ENCODE measurements at places on chromosomes 6 and 20.

- DNase-seq = no peak
Observed at GRCh38 chr20:2006452-2007361, 12.8 kb upstream of the PDYN start.

GRCh38 chr20:7226156-7226555 is 458.7 kb downstream of the BMP2 start:
- no peak for DNase-seq

GRCh38 chr6:134584847-134585516 is 267.1 kb upstream of the SGK1 start:
- no peak for DNase-seq

DNA sequence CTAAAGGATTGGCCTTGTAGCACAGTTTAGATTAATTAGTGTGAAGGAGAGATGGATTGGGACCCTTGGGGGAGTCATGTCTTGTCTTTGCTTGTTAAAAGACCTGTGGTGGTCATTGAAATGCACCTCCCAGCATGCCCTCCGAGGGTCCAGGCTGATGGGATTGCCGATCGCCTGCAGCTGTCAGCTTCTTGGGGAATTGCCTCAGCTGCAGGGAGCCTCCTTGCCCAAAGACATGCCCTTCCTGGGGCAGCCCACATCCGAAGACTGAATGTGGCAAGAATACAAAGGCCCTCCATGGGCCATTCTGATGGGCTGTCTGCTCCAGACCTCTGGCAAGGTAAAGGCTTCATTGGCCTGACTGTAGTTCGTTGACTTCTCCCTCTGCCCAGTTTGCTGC is 150.7 kb downstream of the FARS2 start:
- no peak for DNase-seq

- no peak for DNase-seq
Observed at GRCh38 chr6:169046483-169047192, 207.0 kb downstream of the THBS2 start.

GRCh38 chr6:156175971-156176421 is 601.2 kb upstream of the ARID1B start:
- no peak for DNase-seq

DNA sequence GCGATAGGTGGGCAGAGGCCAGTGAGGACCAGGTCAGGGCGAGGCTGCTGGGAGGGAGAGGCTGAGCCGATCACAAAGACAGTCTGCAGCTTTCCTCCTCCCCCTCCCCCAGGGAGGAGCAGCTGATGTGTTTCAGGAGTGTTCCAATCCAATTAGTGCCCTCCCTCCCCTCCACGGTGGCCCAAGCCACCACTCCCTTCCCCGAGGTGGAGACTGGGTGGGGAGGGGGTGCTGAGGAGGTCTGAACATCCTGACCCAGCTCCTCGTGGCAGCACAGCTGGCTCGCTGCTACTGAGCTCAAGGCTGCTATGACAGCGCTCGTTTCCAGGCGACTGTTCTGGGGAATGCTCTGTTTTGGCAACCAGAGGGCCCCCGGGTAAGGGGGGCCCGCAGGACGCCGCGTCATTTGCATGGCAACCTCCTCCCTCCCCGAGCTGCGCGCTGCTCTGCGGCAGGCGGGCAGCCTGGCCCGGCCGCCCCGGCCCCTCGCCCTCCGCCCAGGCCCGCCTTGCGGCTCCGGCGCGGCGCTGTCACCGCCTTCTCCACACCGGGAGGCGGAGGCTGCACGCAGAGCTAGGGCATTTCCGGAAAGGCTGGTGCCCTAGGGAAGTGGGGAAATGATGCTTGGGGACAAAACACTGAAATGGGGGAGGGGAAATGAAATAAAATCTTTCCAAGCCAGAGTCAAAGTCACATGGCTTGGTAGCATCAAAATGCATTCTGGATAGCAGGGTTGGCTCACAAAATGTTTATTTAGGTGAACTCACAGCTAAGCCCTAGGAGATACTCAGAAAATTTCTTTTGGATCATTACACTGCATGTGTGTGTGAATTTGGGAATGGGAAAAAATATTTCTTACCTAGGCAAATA is 67.4 kb upstream of the PIM1 start:
- peak; percentile 47 for DNase-seq

DNA sequence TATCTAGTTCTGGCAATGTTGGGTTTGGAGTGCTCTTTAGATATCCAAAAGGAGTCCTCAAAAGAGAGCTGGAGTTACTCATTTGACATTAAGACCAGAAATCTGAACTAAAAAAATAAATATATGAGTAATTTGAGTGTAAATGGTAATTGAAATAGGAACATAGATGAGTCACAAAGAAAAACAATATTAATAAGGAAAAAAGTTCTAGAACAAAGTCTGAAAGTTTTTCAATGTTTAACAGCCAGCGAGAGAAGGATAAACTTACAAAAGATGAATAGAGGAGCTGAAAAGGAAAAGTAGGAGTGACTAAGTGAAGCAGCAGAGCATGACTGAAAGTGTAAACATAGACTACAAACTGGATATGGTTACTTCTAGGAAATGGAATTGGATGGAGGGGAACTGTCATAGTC is 46.8 kb downstream of the EPM2A start:
- DNase-seq = no peak

- DNase-seq = no peak
Observed at GRCh38 chr20:2807019-2807418, 6.6 kb upstream of the CPXM1 start.

- DNase-seq = no peak
Observed at GRCh38 chr20:34062570-34063482, 49.2 kb downstream of the EIF2S2 start.

- no peak for DNase-seq
Observed at GRCh38 chr20:40600441-40601219, 88.4 kb downstream of the MAFB start.

GRCh38 chr6:144893680-144894151 is 608.6 kb downstream of the UTRN start:
- DNase-seq = no peak

DNA sequence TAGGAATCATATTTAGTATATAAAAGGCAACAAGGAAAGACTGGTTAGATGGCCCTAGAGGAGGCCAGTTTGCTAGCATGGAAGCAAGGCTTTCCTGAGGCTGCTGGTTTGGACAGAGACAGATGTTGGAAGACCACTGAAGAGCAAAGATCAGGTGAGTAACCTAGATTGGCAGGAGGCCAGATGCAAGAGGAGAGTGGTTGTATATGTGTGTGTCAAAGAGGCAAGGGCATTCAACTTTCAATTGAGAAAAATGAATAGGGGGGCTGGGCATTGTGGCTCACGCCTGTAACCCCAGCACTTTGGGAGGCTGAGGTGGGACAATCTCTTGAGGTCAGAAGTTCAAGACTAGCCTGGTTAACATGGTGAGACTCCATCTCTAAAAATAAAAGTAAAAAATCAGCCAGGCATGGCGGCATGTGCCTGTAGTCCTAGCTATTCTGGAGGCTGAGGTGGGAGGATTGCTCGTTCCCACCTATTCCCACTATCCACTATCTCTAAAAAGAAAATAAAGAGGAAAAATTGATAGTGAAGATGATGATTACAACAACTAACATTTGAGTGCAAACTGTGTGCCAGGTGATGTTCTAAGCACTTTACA is 79.8 kb downstream of the PRDM1 start:
- DNase-seq = no peak

DNA sequence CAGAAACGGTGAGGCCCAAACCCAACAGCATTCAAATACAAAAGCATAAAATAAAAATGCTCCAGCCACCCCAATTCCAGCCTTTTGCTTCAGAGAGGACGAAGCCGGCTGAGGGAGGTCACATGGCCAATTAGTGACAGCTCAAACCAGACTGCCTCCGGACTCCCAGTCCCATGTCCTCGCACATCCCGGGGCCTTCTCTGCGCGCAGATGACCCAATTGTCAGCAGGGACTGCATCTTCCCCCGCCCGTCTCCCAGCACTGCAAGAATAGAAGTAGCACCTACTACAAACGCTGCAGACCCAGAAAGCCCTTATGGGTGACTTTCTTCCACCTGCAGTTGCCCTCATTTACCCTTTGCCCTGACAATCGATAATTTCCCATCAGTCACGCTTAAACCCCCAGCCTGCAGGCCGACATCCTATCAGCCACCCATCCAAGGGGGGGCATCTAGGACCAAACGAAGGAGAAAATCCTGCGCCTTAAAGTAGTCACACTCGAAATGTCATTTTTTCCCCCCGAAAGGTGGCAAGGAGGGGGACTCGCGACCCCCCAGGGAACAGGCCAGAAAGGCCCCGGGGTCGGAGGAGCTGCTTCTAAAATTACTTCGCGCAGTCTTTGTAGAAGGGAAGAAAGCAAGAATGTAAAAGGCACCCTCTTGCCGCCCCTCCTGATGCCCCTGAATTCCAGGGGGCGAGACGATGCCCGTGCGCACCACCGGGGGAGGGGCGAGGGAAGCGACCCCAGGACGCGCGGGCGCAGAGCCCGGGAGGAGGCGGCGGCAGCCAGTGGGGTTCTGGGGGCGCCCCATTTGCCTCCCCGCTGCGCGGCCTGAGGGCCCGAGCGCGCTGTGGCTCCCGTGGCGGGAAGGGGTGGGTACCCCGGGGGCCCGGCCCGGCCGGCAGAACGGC is 792 bp downstream of the SLC23A2 start:
- DNase-seq = peak; percentile 5

- DNase-seq = no peak
Observed at GRCh38 chr6:158165919-158166416, 2.1 kb downstream of the SERAC1 start.

- no peak for DNase-seq
Observed at GRCh38 chr6:88474720-88475119, 308.6 kb upstream of the CNR1 start.

DNA sequence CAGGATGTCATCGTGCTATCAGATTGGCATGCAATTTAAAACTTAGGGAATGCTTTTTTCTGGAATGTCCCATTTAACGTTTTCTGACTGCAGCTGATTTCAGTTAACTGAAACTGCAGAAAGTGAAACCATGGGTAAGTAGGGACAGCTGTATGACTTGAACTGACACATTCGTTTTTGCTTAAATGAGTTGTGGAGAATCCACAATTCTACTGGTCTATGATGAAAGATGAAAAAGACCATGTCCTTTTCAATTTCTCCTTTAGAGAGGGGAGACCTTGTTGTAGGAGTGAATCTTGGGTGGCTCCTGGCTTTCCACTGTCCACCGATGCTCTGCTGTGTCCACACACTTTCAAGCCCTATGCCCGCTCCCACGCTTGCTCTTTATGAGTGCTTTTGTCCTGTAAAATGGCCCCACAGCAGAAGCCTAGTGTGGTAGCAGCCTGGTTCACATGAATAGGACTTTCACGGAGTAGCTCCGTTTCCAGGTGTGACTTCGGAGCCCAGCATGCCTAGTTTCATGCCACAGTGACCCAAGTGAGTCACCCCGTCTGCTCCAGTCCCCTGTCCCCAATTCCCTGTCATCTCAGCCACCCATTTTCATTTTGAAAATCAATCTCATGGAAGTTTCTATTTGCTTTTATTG is 21.9 kb downstream of the DYNLT1 start:
- no peak for DNase-seq

- DNase-seq = no peak
Observed at GRCh38 chr6:78854546-78854945, 12.8 kb upstream of the IRAK1BP1 start.

DNA sequence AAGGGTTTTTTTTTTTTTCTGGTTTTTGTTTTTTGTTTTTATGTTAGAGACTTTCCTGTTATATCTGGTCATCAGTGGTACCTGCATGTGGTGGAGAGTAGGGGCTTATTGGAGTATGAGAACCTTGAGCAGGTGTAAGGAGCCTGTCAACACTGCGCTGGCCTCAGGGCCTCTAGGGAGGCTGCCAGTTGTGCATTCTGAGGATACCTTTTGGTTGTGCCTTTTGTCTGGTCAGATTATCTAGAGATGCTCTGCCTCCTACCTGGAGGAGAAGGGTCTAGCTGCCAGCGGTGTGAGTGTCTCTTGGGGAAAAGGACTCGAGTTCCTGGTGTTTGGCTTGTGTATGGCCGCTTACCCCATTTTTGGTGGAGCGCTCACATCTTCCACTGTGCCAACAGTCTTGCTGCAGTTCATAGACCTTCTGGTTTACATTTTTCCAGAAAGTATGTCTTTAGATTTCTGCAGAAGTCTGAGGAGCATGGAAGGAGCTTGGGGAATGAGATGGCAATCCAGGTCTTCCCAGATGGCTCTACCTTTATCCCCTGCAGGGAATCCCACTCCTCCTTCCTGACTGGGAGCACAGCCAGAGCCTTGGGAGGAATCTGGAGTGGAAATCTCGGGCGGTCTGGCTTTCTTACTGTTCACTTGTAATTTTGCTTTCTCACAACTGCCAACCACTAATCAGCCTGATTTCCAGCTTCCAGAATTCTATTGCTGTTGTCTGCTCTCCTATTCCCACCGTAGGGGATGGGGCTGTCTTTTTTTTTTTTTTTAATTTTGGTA is 49.9 kb downstream of the PTPN1 start:
- no peak for DNase-seq

DNA sequence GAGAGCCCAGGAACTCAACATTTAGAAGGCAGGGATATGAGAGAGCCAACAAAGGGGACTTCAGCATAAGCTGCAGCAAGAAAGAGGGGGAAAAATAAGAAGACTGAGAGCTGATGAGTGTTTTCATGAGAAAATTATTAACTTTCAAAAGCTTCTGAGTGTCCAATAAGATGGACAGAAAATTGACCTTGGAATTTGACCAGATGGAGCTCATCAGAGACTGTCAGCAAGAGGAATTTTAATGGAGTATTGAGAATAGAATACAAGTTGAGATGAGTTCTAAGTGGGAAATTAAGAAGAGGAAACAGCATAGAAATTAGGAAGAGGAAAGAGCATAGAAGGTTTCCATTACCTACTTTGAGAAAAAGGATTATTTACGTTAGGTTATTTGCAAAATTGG is 428.2 kb downstream of the LMBRD1 start:
- no peak for DNase-seq

DNA sequence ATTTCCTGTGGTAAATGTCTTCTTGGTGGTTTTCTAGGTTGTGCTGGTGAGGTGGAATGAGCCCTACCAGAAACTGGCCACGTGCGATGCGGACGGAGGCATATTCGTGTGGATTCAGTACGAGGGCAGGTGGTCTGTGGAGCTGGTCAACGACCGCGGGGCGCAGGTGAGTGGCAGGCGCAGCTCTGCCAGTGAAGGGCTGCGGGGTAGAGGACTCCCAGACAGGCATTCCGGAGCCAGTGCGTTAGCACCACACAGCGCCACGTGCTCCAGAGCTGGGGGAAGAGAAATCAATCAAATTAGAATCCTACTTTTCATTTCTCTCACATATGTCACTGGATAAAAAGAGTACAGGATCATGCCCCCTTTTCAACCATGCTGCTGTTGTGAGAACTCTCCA is 100.8 kb downstream of the TULP4 start:
- no peak for DNase-seq

DNA sequence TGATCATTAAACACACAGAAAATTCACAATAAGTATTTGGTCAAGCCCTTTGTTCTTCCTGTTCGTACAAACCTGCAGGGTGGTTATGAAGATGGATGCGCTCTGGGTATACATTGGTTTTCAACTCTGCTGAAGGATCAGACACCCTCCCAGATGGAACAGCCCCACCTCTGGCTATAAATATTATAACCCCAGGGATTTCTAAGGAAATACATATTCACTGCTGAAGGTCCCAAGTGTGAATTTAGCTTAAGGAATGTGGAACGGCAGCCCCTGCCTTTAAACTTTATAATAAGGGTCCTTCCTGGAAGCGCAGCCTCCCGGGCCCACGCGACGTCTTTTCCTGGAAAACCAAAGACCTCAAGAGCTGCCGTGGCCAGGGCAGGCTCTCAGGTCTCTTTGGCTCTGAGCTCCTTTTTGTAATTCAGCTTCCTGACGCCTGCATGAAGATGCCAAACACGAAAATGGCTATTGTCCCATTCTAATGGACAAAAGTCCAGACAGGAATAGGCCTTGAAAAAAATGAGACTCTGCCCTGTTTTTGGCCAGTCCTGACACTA is 172.4 kb upstream of the SSTR4 start:
- DNase-seq = no peak

GRCh38 chr20:32204205-32205109 is 3.1 kb downstream of the PLAGL2 start:
- no peak for DNase-seq

GRCh38 chr20:56820984-56821383 is 191.9 kb downstream of the TFAP2C start:
- DNase-seq = no peak
